ENCODE measurements at places on chromosomes 2 and 18.

DNA sequence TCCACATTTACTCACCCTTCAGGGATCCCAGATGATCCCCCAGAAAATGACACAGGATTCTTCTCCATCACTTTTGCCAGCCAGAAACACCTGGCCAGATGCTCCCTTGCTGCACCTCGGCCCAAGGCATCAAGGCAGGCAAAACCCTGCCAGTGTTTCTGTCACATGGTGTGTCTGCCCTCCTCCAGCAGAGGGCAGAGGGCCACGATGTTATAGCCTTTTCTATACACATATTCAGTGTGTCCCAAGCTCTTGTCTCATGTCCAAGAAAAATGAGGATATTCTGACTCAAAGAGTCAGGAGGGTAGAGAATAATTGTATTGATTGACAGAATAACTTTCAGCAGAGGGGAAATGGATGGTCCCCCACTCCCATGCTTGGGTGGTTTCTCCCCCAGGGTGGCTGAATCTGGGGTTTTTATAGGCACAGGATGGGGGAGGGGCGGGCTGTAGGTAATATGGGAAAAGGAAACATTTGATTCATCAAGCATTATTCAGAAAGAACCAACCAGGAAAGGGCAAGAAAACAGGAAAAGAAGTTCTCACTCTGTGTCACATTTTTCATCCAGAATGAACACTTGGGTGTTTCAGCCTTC, 933.9 kb downstream of the TRIB2 start:
- no peak for DNase-seq

GRCh38 chr18:79385708-79386341, 9.9 kb upstream of the NFATC1 start:
- DNase-seq, result no peak

- DNase-seq, result no peak
Measured at GRCh38 chr2:28639836-28640235, 111.8 kb upstream of the PPP1CB start.

DNA sequence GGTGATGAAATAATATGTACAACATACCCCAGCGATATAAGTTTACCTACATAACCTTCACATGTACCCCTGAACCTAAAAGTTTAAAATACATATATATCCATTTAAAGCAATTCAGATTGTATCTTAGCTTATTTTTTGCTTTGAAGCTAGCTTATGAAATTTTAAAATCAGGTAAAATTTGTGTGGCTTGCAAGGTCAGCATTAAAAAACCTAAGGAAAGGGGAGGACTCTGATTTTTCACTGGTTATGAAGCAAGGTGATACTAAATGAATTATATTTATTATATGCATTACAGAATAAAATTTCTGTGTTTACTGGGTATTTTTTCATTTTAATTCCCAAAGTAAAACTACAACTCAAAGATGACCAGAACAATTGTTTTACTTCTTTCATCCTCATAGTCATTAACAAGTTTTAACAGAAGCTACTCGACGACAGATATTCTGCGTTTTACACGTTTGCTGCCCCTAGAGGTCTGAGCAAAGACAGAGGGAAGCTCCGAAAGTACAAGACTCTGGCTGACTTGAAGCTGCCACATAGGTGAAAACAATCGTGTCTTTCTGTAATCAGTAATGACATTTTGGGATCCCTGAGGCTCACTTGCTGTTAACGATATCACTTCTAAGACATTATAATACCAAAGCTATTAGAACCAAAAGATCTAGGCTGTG, 17.1 kb downstream of the PKP4 start:
- no peak for DNase-seq

- no peak for DNase-seq
Measured at GRCh38 chr2:16365366-16365765, 300.3 kb downstream of the CYRIA start.

DNA sequence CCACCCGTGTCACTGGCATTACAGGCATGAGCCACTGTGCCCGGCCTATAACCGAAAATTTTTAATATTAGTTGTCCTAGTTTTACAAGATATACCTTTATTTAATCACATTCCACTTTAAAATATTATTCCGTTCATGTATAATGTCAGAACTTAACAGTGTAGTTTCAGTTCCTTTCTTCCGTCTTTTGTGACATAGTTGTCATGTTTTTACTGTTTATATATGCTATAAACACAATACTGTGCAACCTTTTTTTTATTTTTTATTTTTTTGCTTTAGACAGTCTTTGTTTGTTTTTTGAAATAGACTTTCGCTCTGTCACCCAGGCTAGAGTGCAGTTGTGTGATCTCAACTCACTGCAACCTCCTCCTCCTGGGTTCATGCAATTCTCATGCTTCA, 129.5 kb upstream of the TTC27 start:
- DNase-seq, result no peak

DNA sequence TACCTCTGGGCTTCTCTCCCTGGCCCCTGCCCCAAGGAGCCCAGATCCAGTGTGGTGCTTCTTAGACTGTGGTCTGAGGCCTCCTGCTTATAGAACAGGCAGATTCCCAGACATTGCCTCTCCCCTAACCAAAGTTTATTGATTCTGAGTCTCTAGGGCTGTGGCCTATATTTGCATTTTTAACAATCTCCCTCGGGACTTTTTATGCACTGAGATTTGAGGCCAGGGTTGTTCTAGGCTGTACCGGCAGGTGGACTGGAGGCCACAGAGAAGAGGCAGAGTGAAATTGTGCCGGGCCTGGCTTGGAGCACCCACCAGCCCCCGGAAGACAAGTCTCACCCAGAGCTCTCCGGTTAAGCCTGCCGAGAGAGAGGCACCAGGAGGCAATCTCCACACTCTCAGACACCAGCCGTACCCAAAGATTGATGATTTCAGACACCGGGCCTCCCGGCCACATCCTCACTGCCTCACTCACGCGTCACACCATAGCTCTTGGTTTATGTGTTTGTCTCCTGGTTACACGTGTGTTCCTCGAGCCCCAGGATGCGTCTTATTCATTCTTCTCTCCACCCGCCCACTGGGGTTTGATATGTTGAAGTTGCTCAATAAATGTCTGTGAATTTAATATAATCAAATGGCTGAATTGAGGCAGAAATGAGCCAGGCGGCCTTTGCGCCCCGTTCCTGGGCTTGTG, 203.7 kb downstream of the KLHL29 start:
- DNase-seq, result no peak

- DNase-seq, result no peak
Measured at GRCh38 chr18:79944126-79944731, 7.2 kb downstream of the SLC66A2 start.

- DNase-seq, result no peak
Measured at GRCh38 chr18:47802802-47803201, 127.7 kb downstream of the SMAD2 start.
